ENCODE measurements at places on chromosomes 2 and 18. TPM values are rescaled to one million over a fixed set of nuclear protein-coding genes. Genes with fewer than 3 reads are reported as not detected.
A peak's percentile ranks its signal among the peaks of the same experiment; 100 is the strongest.

Gene MOB4
- total RNA-seq = 19.9 TPM

Gene EMILIN1
- total RNA-seq = 1.6 TPM

Gene ADCYAP1
- total RNA-seq = not detected

Gene TLX2
- total RNA-seq = 3.8 TPM

Gene CYRIA
- 3.9 TPM for total RNA-seq

Gene UGT1A3
- 67.1 TPM for total RNA-seq

- H3K27me3 ChIP-seq = no peaks in the 10 kb centered on the region
- 0 out of 2 replicates have a peak, but pooled peaks cover 6% of the 10 kb centered on the region for H3K4me1 ChIP-seq
- no peak for DNase-seq
- no peak overlapping the region for H3K27ac ChIP-seq
- no peaks in the 10 kb centered on the region for H3K36me3 ChIP-seq
Measured at GRCh38 chr18:45156946-45157345, 458.3 kb upstream of the SLC14A2 start.

DNA sequence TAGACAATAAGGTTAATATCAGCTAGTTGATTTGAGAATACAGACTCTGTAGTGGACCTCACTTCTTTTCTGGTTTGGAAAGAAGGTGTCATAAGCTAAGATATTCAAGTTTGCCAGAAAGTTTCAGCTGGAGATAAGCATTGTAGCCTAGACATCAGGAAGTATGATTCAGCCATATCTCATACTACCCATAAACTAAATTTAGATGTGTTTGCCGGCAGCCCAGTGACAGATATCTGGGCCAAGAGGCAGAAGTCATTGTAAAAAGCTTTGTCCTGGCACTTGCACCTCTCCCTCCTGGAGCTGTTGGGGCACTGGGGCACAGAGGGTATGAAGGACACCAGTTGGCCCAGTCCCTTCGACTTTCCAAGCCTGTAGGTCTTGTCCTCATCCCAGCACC, 128.0 kb downstream of the EPHA4 start:
- DNase-seq = peak; percentile 65
- peak overlapping the region; percentile 8 for H3K4me3 ChIP-seq
- no peaks in the 10 kb centered on the region for H3K27me3 ChIP-seq
- 0 out of 2 replicates have a peak, but pooled peaks cover 7% of the 10 kb centered on the region for H3K36me3 ChIP-seq
- peaks cover 58% of the 10 kb centered on the region for H3K4me1 ChIP-seq

GRCh38 chr18:48868468-48869466, 82.0 kb downstream of the SMAD7 start:
- H3K27me3 ChIP-seq = no peaks in the 10 kb centered on the region
- H3K27ac ChIP-seq = no peak overlapping the region
- H3K36me3 ChIP-seq = no peaks in the 10 kb centered on the region
- H3K4me3 ChIP-seq = no peak overlapping the region
- H3K4me1 ChIP-seq = peaks cover 18% of the 10 kb centered on the region
- DNase-seq = no peak

GRCh38 chr2:101435001-101435862, 39.7 kb downstream of the RFX8 start:
- no peaks in the 10 kb centered on the region for H3K36me3 ChIP-seq
- H3K27me3 ChIP-seq = no peaks in the 10 kb centered on the region
- no peaks in the 10 kb centered on the region for H3K4me1 ChIP-seq
- no peak for DNase-seq

DNA sequence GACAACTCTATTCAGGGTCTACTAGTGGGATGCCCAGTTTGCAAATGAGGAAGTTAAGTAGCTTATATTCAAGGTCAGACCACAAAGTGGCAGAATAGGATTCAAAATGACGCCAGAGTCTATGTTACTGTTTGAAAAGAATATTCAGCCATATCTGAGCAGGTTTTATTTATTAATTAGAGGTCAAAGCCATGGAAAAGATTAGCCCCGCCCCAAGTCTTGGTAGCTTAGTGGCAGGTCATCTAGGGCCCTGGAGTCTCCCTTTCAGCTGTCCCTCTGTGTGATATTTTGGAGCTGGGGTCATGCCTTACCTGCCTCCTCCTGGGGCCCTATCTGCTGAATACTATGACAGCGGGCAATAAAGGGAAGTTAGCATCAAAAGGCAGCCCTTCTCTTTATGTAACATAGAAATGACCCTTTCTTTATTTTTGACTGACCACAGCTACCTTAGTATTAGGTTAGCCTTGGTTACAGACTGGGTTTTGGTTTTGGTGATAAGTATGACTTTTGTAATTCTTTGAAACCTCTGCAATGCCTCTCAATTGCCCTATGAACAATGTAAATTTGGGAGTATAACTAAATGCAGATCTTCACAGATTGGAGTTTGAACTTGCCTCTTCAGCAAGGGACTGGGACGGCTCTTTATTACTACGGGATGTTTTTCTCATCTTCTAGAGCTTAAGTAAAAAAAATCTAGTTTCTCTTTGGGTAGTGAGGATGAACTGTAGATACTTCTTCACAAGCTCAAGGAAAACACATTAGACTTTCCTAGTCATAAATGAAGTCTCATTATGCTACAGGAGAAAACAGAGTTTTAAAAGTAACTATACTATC, 153.0 kb upstream of the ITGA4 start:
- no peaks in the 10 kb centered on the region for H3K36me3 ChIP-seq
- DNase-seq = no peak
- H3K4me3 ChIP-seq = no peak overlapping the region

DNA sequence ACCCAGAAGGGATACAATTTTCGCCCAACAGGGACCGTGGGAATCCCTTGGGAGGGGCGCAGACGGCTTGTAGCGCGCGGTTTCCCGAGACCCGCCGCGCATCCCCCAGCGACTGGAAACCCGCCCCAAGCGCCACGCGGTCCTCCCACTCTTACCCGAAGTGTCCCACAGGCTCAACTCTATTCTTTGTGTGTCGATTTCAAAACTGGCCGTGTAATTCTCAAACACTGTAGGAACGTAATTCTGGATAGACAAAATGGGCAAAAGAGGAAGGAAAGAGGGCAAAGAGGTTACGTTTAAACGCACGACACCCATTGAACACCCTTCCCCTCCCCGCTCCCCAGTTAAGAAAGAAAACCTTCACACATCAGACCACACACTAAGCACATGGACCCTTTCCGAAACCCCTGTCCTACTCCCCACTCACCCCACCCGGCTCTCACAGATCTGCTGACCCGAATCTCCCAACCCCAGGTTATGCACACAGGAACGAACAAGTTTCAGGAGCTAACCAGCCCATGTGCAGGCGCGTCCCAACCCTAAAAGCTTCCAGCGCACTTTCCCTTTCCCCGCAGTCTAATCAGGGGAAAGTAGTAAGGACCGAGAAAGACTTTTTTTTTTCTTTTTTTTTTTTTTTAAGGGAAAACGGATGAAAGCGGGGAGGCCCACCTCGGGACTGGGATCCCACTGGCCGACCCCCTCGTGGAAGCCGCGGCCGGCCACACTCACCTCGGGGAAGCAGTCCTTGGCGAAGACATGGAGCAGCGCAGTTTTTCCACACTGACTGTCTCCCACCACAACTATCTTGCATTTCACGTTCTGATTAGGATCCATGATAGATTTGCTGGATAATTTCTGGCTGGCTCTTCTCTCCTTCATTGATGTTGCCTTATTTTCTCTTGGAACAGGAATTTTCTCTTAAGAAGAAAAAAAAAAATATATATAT, 655 bp downstream of the RND3 start:
- H3K27me3 ChIP-seq = no peaks in the 10 kb centered on the region
- peak overlapping the region; percentile 93 for H3K4me3 ChIP-seq
- peaks cover 26% of the 10 kb centered on the region for H3K4me1 ChIP-seq
- peaks cover 26% of the 10 kb centered on the region for H3K36me3 ChIP-seq
- no peak for DNase-seq
- peak overlapping the region; percentile 92 for H3K27ac ChIP-seq

DNA sequence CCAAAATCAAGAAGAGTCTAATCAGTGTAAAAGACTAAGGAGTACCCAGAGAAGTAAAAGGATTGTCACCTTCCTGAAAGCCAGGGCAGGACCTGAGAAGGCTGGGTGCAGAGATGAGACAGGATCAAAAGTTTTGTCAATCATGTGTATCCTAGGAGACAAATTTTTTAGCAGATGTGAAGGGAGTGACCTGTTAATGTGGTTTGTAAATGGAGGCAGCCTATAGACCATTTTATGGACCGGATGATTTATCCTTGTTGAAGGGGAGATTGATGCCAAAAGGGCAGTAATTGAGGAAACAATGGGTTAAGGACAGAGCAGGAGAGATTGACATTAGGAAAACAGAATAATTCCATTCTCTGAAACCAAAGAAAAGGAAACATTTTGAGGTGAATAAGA, 813 bp downstream of the NDC80 start:
- no peaks in the 10 kb centered on the region for H3K27me3 ChIP-seq
- H3K36me3 ChIP-seq = peaks cover 19% of the 10 kb centered on the region
- H3K4me1 ChIP-seq = peaks cover 39% of the 10 kb centered on the region
- DNase-seq = no peak

DNA sequence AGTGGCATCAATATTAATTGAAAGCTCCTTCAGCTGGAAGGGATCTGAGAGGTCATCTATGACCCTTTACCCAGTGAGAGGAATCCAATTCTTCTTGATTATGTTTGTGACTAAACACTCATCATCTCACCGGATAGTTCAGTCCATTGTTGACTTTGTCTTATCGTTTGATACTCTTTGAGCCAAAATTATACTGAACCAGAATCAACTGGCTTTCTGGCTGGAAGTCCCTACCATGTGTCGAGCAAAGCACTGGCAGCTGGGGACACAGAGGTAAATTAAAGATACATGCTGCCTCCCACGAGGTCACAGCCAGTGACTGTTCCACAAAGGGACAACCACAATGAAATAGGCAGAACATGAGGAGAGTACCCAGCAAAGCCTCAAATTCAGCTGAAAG, 91.4 kb upstream of the FHL2 start:
- peaks cover 10% of the 10 kb centered on the region for H3K4me1 ChIP-seq
- H3K27ac ChIP-seq = no peak overlapping the region
- H3K36me3 ChIP-seq = no peaks in the 10 kb centered on the region
- no peak overlapping the region for H3K4me3 ChIP-seq
- H3K27me3 ChIP-seq = no peaks in the 10 kb centered on the region
- no peak for DNase-seq

DNA sequence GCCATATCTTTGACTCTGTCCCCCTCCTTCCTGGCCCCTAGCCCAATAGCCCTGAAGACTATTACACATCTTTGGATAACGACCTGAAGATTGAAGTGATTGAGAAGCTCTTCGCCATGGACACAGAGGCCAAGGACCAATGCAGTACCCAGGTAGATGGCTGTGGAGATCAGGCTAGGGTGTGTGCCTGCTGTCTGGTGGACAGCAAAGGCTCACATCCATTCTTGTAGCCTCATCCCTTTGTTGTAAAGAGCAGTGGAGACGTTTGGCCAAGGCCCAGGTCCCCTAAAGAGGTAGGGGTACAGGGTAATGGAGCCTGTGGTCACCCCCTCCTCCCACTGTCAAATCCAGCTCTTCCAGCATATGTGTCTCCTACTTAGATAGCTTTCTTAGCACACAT, 81.4 kb downstream of the EPAS1 start:
- H3K4me3 ChIP-seq = no peak overlapping the region
- H3K4me1 ChIP-seq = no peaks in the 10 kb centered on the region
- no peaks in the 10 kb centered on the region for H3K27me3 ChIP-seq
- H3K36me3 ChIP-seq = peaks cover 36% of the 10 kb centered on the region

GRCh38 chr2:102100371-102101096, 42.0 kb upstream of the IL1R1 start:
- H3K4me3 ChIP-seq = no peak overlapping the region
- H3K36me3 ChIP-seq = no peaks in the 10 kb centered on the region
- no peaks in the 10 kb centered on the region for H3K27me3 ChIP-seq
- peaks cover 45% of the 10 kb centered on the region for H3K4me1 ChIP-seq
- H3K27ac ChIP-seq = peak overlapping the region; percentile 84

GRCh38 chr2:152072011-152072410, 26.8 kb downstream of the CACNB4 start:
- no peak for DNase-seq
- no peak overlapping the region for H3K4me3 ChIP-seq
- H3K36me3 ChIP-seq = no peaks in the 10 kb centered on the region
- no peaks in the 10 kb centered on the region for H3K27me3 ChIP-seq

- H3K36me3 ChIP-seq = no peaks in the 10 kb centered on the region
- no peaks in the 10 kb centered on the region for H3K27me3 ChIP-seq
- DNase-seq = no peak
- no peaks in the 10 kb centered on the region for H3K4me1 ChIP-seq
- H3K27ac ChIP-seq = no peak overlapping the region
Measured at GRCh38 chr2:178047391-178047790, 25.2 kb downstream of the PDE11A start.

DNA sequence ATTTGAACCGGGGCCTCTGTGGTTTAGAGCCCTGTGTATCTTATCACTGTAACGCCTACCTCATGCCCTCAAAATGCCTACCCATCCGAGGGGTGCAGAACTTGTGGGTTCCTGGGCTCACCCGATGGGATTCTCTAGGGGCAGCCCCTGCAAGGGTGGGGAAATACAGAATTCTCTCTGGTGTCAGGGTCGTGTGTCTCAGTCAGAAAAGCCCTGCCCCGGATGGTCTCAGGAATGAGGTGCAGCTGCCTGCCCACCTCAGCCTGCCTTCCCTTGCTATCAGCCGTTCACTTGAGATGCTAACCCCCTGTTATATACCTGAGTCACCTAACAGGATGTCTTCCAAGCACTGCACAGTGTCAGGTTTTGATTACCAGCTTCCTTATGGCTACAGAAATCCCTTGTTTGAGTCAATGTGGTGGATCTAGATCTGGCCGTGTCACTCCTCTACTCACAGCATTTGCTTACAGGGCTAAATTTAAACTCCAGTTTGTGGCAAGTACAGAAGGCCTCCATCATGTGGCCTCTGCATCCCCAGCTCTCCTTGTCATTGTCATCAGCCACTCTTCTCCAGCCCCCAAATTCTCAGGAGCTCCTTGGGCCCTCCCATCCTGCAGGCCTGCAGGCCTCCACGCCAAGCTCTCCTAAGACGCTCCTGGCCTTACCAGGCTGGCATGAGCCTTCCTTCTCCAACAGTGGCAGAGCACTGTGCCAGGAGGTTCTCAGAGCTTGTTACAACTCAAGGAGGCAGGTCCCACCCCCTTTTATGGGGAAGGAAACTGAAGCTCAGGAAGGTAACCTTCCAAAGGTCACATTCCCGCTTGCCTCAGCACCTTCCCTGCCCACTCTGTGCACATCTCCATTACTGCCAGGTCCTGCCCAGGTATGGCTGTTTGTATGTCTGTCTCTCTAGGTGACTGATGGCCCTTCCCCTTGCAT, 14.3 kb upstream of the MAP3K2 start:
- H3K4me1 ChIP-seq = peaks cover 63% of the 10 kb centered on the region
- peak overlapping the region; percentile 75 for H3K27ac ChIP-seq
- no peaks in the 10 kb centered on the region for H3K36me3 ChIP-seq
- H3K4me3 ChIP-seq = peak overlapping the region; percentile 29
- H3K27me3 ChIP-seq = no peaks in the 10 kb centered on the region
- peak; percentile 81 for DNase-seq

- no peaks in the 10 kb centered on the region for H3K36me3 ChIP-seq
- no peak overlapping the region for H3K4me3 ChIP-seq
- peak; percentile 25 for DNase-seq
Measured at GRCh38 chr2:121810959-121811853, 55.8 kb downstream of the TSN start.

- H3K4me1 ChIP-seq = peaks cover 11% of the 10 kb centered on the region
- H3K27ac ChIP-seq = no peak overlapping the region
- peak; percentile 73 for DNase-seq
- no peaks in the 10 kb centered on the region for H3K36me3 ChIP-seq
Measured at GRCh38 chr2:18611604-18612003, 22.2 kb upstream of the NT5C1B start.
